ENCODE measurements at places on chromosomes 5 and 9.

- DNase-seq = no peak
Measured at GRCh38 chr5:144024545-144024944, 145.9 kb downstream of the YIPF5 start.

- DNase-seq = no peak
Measured at GRCh38 chr5:15524712-15525111, 24.7 kb downstream of the FBXL7 start.

GRCh38 chr5:53183880-53184279 is 74.3 kb upstream of the MOCS2 start:
- no peak for DNase-seq

DNA sequence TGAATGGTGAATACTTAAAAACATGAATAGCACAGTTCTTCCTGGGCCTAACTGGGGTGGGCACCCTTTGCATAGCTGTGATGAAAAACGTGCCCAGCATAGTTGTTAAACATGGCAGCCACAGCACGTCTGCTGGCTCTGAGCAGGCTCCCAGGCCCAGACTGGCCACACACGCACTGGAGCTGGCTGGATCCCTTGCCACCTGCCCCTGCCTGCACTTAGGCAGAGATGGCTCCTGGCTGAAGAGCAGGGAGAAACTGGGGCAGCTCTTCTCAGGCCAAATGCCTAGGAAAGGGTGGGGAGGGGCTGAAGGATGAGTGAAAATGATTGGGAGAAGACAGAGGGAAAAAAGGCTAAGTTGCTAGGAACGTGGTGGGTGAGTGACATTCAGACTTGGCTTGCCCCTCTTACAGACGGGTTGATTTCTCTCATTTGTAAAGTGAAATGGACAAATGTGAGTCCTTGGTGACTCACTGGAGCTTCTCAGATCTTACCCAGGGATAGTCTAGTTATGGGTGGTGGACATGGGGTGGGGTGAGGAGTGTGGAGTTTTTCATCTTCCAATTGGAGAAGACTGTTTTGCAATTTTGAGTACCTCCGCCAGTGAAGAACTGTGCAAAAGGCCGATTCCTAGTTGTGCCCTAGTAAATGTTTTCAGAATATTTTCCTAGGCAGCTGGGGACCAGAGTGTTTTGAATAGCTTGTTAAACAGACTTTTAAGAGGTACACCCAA is 42.4 kb downstream of the TRIO start:
- DNase-seq = no peak

GRCh38 chr5:143174714-143175398 is 228.6 kb downstream of the NR3C1 start:
- DNase-seq = no peak

- DNase-seq = no peak
Measured at GRCh38 chr5:150175076-150175475, 8.5 kb downstream of the CDX1 start.

- no peak for DNase-seq
Measured at GRCh38 chr5:11560915-11561697, 343.1 kb downstream of the CTNND2 start.

- DNase-seq = peak; percentile 77
Measured at GRCh38 chr5:87081511-87082372, 185.9 kb upstream of the RASA1 start.

DNA sequence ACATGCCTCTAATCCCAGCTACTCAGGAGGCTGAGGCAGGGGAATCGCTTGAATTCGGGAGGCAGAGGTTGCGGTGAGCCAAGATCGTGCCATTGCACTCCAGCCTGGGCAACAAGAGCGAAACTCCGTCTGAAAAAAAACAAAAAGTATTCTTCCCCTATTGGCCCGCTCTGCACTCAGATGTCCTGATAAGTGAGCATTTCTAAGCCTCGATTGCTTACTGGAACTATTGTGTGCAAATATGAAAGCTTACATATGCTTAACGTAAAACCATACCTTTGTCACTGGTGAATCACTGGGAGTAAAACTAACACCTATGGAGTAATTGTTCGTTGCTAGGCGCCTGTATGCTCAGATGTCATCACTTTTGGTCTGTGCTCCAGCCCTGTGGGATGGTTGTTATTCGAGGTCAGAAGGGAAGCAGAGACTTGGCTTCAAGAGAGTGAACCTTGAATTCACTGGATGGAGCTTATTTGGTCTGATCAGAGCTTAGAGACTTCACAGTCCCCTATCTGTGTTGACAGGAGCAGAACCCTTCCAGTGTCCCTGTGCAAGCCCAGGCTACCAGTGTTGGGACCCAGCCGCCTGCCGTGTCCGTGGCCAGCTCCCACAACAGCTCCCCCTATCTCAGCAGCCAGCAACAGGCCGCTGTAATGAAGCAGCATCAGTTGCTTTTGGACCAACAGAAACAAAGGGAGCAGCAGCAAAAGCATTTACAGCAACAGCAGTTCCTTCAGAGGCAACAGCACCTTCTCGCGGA is 25.3 kb upstream of the LTC4S start:
- no peak for DNase-seq

DNA sequence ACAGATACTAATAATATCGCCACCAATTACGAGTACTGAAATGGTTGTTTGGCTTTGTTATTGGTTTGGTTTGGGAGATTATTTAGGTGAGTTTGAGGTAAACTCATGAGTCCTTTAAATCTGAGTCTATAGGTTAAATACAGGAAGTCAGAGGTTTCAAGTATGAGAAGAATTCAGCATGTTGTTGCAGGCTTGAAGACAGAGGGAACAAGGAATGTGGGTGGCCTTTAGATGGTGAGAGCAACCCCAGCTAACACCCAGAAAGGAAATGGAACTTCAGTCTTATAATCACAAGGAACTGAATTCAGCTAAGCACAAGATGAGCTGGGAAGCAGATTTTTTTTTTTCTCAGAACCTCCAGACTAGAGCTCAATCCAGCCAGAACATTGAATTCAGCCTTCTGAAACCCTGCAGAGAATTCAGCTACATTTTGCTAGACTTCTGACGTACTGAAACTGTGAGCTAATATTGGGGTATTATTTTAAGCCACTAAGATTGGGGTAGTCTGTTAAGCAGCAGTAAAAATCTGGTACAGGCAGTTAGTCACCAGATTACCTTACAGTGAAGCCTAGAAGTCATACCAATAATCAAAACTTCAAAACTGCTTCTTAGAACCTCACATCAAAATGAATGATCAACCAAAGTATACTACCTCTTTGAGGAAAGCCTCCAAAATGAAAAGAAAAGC is 216.0 kb upstream of the PUM3 start:
- DNase-seq = no peak

GRCh38 chr9:27712806-27713205 is 139.5 kb upstream of the C9orf72 start:
- DNase-seq = no peak

DNA sequence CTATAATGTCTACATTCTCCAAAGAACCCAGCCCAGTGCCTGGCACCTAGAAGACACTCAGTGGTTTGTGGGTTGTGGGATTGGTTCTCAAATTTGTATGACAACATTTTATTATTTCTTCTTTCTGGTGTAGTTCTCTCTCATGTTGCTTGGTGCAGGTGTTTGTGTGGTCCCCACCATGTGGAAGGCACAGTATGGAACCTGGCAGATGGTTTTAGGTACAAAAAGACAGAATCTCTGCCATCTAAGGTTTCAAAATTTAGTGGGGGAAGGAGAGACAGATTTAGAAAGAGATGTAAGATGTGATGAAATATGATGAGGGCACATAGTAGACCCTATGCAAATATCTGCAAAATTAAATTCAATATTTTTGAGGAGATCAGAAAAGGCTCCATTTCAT is 323.8 kb downstream of the CDK5RAP2 start:
- DNase-seq = no peak

DNA sequence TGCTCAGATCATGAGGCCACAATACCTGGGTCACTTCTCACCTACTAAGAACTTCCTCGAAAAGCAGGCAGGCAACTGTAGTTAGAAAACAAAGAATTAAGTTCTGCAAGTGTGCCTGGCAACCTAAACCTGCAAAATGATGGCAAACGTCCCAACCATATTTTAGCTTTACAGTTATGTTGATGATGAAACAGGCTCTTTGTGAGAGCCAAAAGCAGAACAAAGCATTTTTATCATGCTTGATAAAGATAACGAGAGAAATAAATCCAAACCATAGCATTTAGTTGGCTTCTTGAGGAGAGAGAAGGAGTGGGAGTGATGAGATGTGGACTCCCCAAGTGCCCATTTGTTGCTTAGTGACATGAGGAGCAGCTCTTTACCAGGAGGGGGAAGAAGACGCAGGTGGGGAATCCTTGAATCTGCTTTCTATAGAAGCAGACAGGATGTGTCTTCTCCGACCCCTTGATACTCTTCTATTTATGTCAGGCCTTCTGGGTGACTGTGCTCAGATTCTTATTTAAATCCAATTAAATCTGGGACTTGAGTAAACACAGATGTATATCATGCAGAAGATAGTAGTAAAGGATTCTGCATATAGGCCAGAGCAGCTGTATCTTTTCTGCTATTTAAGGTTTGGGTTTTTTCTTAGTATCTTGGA is 221.2 kb downstream of the TMEM167A start:
- no peak for DNase-seq

DNA sequence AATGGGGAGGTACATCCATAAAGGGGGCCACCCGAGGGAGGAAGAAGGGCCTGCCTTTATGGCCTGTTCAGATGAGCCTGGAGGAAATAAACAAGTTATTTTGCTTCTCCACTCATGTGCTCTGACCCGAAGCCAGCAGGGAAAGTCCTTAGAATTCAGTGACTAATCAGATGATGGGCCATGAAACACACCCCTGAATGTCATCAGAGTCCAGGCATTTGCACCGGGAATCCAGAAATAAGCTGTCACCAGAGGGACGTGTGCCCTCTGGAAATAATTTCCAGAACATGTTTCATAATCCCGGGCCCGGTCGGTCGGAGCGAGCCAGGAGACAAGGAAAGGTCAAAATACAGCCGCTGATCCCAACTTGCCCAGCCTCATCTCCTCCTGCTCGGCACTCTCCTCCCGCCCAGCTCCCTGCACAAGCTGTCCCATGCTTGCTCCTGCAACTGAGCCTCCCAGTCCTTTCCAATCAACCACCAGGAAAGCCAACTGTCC is 73.6 kb upstream of the ZNF622 start:
- DNase-seq = no peak

GRCh38 chr9:17942498-17942897 is 363.6 kb downstream of the SH3GL2 start:
- no peak for DNase-seq

- DNase-seq = no peak
Measured at GRCh38 chr5:152601806-152602732, 197.0 kb upstream of the NMUR2 start.

DNA sequence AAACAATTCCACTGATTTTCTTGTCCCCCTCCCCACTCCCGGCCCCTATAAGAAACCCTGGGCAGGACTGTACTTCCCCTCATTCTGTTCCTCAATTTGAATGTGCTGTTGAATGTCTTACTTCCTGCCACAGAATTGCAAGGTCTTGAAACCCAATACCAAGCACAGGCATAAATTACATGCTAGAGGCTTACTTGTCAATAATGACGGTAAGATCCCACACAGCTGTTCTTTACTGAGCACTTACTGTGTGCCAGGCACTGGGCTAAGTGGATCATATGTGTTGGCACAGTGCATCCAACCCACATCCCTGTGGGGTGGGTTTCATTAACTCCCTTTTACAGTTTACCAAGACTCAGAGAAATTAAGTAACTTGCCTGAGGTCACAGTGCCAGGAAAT is 63.4 kb downstream of the MVB12B start:
- no peak for DNase-seq

- DNase-seq = no peak
Measured at GRCh38 chr9:8679371-8679822, 879.8 kb upstream of the DMAC1 start.

- DNase-seq = no peak
Measured at GRCh38 chr5:27701931-27702903, 663.8 kb upstream of the CDH9 start.

GRCh38 chr9:89866701-89867100 is 261.9 kb downstream of the GADD45G start:
- DNase-seq = no peak

- no peak for DNase-seq
Measured at GRCh38 chr5:167816864-167817263, 474.6 kb upstream of the WWC1 start.

- no peak for DNase-seq
Measured at GRCh38 chr9:70120834-70121510, 77.3 kb downstream of the MAMDC2 start.

- no peak for DNase-seq
Measured at GRCh38 chr5:35384658-35385057, 154.4 kb upstream of the PRLR start.

DNA sequence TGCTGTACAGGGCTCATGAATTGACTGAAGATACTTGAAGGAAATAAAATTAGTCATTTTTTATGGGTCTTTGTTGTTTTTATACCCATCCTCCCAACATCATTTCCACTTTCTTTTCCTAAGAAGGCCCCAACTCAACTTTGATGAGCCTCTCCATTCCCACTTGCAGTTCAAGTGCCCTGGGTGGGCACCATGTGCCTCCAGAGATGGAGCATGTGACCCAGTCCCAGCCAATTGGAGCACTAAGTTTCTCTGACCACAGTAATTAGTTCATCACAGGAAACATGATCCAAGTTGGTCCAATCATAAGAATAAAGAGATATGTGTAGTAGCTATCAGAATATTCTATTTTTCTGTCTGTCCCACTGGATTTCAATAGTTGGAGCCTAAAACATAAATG is 46.9 kb downstream of the HTR4 start:
- no peak for DNase-seq

DNA sequence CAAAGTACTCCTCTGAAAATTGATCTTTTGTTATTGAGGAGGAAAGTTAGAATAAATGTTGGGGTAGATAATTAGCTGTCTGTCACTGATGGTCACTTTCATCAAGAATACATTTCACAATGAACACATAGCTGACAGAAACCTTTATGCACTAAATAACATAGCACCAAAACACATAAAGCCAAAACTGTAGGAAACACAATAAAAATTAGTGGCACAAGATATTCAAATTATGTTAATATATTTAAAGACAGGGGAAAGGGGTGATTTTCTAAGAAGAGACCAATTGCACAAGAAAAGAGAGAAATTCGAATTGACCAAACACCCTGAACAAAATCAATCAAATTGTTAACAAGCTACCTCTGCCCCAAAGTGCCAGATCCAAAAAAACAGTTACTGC is 89.7 kb downstream of the AK8 start:
- no peak for DNase-seq

DNA sequence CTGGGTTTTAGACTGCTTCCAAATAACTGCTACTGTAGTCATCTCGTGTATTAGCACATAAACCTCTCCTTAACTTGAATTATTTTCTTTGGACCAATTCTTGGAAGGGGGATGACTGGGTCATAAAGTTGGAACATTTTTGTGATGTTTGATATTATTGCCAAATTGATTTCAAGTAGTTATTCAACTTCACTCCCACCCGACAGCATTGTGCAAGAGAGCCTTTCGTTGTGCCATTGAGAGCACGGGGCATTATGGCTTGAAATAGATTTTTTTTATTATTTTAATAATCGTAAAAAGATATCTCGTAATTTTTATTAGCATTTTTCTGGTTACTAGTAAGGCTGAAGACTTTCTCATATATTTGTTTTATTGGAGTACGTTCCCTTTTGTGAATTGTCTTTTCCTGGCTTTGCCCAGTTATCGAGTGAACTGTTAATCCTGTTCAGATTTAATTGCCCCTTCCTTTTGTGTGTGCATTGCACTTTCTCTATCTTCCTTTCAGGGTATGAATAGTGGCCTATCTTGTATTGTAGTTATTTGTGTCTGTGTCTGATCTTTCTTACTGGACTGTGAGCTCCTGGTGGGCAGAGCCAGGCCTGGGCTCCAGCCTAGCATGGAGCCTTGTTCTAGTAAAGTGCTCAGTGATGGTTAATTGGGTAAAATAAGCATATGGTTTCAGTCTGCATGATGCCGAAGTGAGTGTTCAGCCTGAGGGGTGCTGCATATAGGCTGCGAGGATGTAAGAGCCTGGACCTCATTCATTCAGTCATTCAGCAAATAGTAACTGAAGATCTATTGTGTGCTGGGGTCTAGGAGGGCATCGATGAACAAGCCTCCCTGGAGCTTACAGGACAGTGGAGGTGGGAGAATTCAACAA is 93.5 kb upstream of the SHB start:
- no peak for DNase-seq
